ENCODE measurements at places on chromosomes 5 and 9.

- DNase-seq: no peak
These were observed 96.9 kb downstream of the NNT start for GRCh38 chr5:43699910-43700309.

GRCh38 chr5:179118338-179118737 is 58.2 kb downstream of the ZNF354C start:
- DNase-seq: no peak

GRCh38 chr5:32842813-32843530 is 131.9 kb downstream of the NPR3 start:
- no peak for DNase-seq

GRCh38 chr5:57650360-57651069 is 167.9 kb upstream of the ACTBL2 start:
- DNase-seq: peak; percentile 36

DNA sequence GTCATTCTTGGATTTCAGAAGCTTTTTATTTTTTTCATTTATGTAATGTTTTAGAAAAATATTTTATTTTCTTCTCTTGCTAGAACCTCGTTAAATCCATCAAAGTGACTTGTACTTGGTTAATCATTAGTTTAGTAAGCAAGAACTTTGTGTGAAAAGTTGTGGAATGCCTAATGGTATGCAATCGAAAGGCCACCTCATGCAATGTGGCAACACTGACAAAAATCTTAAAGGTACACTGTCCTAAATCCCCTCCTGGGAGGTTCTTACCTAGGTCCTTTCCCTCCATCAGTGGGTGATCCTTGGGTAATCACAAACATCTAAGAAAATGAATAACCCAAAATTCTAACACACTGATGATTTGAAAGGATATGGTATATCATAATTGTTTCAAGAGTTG is 304.2 kb downstream of the DNAH5 start:
- no peak for DNase-seq

DNA sequence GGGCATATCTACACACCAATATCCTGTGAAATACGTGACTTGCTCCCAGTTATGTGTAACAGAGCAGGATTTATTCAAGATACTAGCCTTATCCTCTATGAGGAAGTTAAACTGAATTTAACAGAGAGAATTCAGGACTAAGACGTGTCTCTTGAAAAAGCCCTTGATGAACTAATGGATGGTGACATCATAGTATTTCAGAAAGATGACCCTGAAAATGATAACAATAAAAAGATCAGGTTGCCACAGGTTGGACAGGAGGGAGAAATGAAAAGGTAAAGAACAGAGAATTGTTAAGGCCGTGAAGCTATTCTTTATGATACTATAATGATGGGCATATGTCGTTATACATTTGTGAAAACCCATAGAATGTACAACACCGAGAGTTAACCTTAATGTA is 56.2 kb upstream of the EFNA5 start:
- no peak for DNase-seq

- DNase-seq: no peak
These were observed 359.1 kb upstream of the ADAMTSL1 start for GRCh38 chr9:18114559-18115475.

- DNase-seq: no peak
These were observed 7.6 kb downstream of the IFNB1 start for GRCh38 chr9:21070171-21070571.

DNA sequence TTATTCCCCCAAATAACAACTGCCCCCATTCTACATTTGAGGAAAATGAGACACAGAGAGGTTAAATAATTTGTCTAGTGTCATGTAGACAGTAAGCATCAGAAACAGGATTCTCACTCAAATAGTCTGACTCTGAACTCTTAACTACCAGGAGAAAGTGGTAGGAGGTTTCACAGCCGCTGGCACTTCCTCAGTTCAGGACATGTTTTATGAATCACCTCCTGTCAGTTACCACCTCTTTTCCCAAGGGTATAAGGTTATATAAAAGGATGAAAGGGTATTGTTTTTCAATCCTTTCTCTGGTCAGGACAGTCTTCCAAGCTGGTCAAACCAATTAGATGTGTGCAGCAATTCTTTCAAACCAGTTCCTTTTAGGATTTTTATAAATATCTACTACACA is 52.1 kb downstream of the TSSK1B start:
- no peak for DNase-seq

- DNase-seq: no peak
These were observed 159.4 kb upstream of the PITX1 start for GRCh38 chr5:135193213-135194125.

GRCh38 chr9:124721109-124721906 is 49.8 kb downstream of the NR6A1 start:
- no peak for DNase-seq

GRCh38 chr5:140259500-140259899 is 43.4 kb downstream of the PFDN1 start:
- no peak for DNase-seq
